Activated CD8-positive, alpha-beta memory T cell treated with anti-CD3 and anti-CD28 coated beads for 24 hours (primary cell): ENCODE measurements at places on chromosomes 16 and 17.
A peak's percentile ranks its signal among the peaks of the same experiment; 100 is the strongest.

GRCh38 chr16:48210747-48211146, 33.4 kb upstream of the LONP2 start:
- no peak for DNase-seq

- no peak for DNase-seq
These were observed 265.9 kb downstream of the WWOX start for GRCh38 chr16:78365366-78365765.

DNA sequence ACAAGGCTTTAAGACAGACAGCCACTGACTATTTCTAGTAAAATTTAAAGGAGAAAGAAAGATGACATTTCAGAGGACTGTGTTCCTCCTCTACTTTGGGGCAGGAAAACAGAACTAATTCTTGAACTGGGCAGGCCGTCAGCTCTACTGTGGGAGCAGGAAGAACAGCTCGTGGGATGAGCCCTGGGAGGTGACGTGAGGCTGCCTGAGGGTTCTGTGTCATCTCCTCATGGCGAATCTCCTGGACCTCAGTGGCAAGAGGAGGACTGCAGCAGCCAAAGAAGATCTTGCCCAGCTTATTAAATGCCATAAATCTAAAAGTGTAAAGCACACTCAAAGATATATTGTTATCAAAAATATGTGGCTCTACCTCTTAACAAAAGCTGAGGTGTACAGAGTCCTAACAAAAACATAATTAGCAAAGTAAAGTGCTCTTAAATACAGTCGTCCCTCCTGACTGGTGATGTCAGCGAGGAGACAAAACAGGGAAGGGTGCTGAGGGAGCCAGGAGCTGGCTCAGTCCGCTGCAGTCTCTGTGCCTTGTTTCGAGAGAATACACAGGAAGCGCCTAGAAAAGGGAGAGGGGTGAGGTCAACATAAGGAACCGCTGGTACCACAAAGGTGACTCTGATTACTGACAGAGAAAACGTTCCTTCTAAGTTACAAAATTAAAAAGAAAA, 58.0 kb downstream of the CREBBP start:
- DNase-seq, result no peak

- no peak for DNase-seq
These were observed 30.0 kb downstream of the APPBP2 start for GRCh38 chr17:60496041-60496440.

- DNase-seq, result peak; percentile 78
These were observed 1.7 kb downstream of the IL4R start for GRCh38 chr16:27315333-27316037.

DNA sequence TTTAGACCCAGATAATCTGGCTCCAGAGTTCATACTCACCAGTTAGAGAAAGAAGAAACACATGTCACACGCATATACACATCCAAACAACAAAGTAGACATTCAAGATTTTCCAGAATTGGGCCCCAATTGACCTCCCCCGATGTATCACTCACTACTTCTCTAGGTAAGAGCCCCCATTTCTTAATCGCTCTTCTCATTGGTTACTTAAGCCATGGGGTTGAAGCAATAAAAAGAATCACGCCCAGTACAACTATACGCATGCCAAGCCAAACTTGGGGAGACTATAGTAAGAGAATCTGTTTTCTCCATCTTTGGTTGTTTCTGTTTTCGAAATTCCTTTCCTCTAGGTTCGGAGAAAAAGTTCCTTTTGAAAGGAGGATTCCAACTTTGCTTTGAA, 565 bp downstream of the DDX52 start:
- no peak for DNase-seq
